ENCODE measurements at places on chromosomes 2 and 18.

DNA sequence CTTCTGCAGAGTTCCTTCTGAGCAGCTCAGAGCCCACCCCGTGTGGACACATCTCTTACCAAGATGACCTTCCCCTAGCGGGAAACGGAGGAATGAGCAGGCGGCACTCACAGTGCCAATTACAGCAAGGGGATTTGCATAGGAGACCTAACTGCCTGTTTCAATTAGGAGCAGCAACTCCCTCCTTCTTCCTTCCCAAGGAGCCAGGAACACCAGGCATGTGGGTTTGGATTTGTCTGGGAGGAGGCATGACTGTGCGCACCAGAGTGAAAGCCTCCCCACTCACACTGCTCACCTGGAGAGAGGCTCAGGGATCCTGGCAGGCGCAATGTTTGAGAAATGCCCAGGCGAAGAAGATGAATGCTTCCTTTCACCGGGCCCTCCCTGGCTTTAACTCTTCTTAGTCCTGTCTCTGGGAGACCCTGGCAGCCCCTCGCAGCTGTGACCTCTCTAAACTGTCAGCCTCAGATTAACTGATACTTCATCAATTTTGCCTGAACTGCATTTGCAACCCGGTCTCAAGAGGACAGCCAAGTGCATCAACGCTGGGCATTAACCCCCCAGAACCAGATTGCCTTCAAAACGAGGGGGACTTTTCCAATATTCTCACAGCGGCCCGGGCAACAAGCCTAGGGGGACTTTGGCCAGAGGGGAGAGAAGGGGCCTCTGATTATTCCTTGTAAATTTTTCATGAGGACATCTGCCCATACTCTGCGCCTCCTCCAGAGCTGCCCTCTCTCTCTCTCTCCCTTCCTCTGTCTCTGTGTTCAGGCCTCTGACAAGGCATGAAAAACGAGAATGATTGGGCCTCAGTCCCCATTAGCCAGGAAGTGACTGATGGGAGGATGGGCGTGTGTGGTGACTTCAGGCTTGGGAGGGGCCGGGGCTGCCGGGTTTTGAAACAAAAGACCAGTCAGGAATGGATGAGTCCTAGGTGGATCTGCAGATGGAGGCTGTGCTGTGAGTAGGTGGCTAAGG, 93.8 kb downstream of the CMPK2 start:
- DNase-seq: no peak

- DNase-seq: no peak
Measured at GRCh38 chr2:190576573-190576972, 42.1 kb upstream of the NEMP2 start.

DNA sequence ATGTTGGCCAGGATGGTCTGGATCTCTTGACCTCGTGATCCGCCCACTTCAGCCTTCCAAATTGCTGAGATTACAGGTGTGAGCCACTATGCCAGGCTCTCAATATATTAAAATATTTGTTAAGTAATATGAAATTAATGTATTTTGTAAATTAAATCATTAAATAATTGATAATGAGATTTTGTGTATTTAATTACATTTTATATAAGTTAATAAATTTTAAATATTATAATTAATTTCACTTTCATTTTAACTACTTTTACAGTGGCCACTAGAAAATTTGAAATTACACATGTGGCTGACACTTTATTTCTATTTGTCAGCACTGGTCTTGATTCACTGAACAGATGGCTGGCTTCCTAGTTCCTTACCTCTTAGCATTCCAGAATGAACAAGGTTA, 102.6 kb downstream of the DPP10 start:
- no peak for DNase-seq

GRCh38 chr2:224085246-224085645, 46.2 kb upstream of the SERPINE2 start:
- DNase-seq: no peak

GRCh38 chr2:237044281-237044680, 41.4 kb upstream of the COPS8 start:
- no peak for DNase-seq

DNA sequence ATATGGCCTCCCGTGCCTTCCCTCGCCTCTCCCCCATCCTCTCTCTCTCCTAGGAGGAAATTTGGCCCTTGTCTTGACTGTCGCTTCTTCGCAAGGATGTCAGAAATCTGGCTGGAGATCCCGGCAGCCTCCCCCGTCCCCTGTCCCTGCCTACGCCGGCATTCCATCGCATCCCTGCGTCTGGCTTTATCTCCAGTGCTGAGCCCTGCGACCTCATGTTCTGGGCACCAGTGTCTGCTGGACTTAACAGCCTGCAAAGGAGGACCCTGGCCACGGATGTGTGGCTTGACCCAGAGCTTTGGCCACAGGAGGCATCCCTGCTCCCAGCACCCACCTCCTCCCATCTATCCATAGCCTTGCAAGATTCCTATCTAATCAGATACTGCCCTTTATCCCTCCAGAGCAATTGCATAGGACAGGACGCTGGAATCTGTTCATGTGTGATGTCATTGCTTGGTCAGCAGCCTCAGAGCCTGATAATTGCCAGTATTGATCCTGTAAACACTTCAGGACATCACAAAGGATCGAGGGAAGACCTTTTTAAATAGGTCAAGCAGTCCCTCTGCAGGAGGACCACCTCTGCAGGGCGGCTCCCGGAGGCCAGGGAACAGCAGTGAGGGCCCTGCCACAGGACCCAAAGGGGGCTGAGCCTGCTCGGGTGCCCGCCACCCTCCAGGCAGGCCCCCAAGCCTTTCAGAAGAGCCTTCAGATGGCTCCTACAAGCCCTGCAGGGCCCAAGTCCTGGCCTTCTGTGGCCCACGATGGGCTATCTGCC, 168.2 kb downstream of the TWIST2 start:
- no peak for DNase-seq

DNA sequence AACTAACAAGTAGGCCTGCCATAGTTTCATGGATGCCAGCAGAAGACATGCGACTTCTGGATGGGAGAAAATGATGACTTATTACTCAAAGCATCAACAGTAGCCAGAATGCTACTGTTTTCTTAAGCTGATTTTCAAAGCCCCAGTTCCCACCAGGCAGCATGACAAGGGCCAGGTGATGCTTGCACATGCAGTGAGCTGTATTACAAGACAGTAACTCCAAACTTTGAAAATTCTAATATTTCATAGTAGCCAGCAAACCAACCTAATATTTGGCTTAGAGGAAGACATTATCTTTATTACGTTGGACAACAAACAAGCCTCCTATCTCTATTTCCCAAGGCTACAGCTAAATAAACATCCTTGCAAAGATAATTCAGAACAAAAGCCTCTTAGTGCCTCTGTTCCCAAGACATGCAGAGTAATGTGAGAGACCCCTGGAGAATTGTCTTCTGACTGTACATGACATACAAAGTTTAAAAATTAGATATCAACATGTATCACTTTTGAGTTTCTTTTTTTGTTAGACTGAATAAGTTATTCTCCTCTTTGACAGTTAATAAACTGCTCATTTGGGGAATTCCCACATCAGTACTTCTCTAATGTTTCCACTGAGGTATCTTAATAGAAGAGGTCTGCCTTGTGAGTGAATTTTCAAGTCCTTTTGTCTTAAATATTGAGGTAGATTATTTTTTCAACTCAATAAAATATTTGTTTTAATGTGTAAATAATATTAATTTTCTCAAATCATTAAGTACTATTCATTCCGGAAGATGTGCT, 367.6 kb upstream of the CWC22 start:
- no peak for DNase-seq

- no peak for DNase-seq
Measured at GRCh38 chr18:7626175-7626921, 59.2 kb downstream of the PTPRM start.

GRCh38 chr18:74241970-74242369, 49.8 kb downstream of the CYB5A start:
- no peak for DNase-seq
